Stimulated activated CD8-positive, alpha-beta memory T cell treated with anti-CD3 and anti-CD28 coated beads, Interleukin-7, amount 100 ng/mL, for 48 hours (primary cell): ENCODE measurements at places on chromosomes 1 and 21.

DNA sequence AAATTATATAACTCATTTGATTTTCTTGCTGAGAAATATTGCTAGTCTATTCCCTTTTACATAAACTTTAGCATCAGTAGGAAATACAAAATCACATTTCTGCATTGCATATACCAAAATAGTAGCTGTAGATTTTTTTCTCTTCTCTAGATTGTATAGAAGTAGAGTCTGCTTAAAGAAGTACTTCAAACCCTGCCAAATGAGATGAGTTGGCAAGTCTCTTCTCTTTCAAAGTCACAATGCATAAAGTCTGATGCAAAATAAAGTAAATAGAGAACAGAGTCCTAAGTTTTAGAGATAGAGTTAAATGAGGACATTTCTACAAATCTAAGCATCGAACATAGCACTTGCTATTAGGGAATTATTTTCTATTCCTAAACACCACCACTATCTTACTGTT is 6.4 kb downstream of the PLPPR4 start:
- no peak for DNase-seq

DNA sequence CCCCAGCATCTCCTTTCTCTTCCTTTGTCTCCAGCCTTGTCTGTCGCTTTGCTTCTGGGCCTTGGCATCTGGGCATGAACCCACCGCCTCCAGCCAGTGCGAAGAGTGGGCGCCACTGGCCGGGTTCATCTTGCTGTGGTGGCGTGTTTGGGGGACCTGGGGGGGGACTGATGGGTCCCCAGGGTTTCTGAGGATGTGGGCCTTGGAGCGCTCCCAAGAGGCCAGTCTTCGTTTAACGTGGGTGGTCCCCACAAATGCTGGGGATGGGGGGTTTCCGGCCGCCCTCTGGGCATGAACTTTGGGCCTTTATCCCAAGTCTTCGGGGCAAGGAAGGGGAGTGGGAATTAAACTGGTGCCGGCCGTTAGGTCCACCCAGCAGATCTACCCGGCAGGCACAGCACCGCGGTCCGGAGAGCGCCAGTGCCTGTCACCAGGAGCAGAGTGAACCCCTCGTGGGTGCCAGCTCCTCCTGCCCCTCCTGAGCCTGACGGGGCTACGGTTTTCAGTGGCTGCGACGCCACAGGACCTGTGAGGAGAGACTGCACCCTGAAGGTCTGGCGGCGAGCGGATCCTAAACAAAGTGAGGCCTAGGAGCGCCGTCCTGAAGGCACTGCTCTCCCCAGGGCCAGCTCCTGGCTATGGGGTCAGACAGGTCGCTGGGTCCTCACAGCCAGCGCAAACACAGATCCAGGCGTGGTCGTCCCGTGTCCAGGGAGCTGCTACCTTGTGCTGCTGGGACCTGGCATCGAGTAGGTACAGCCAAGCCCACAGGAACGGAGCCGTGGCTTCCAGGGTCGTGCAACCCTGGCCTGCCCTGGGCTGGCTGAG is 12.1 kb upstream of the C1orf174 start:
- no peak for DNase-seq

DNA sequence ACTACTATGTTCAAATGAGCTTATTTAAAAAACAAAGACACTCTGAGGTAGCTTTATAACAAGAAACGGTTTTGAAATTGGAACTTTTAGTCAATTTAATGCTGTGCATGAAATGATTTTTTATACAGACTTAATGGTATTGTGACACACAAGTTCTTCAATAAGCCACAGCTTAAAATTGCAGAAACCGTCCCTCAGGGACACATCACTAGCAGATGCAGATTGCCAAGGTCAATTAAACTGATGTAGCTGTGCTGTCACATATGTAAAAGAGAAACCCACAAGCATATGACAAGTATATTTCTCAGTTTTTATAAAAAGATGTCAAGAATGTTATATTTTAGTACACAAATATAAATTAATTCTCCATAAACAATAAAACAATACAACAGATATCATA is 366.9 kb downstream of the DPYD start:
- no peak for DNase-seq

- DNase-seq: no peak
Measured at GRCh38 chr1:153929981-153930948, 7.5 kb upstream of the GATAD2B start.

DNA sequence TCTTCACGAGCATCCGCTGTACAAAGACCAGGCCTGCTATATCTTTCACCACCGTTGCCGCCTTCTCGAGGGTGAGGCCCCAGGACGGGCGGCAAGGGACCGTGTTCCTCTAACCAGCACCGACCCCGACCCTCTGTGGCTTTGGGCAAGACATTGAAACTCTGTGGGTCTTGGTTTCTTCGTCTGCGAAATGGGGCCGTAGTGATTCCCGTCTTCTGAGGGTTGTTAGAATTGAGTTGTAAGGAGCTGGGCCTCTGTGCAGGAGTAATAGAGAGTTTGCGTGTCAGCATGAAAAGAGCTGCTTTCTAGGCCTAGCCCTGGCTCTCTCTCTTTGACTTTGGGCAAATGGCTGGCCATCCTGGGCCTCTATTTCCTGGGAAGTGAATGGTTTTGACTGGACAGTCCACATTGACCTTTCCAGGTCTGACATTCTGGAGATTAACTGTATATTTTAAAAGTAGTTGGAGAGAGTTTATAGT is 591 bp downstream of the MRPL37 start:
- no peak for DNase-seq
